NCI-H1930 (cell line): ENCODE measurements at places on chromosomes 7 and 10.

DNA sequence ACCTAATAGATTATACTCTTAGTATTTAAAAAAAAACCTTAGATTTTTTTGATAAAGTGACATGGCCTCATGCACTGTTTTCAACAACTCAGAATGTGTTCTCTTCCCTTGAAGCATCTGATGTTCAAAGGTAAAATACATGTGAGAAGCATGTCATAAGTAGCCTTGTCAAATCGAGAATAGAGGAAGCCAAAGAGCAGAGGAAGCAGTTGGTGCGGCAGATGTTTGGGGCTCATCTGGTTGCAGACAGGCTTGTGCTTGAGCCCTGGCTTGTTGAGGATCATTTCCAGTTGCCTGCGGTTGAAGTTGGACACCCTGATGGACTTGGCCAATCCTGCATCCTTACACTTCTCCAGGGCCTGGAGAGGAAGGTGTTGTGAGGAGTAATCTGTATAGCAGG lies 59.2 kb downstream of the AKR1E2 start:
- no peak for DNase-seq

GRCh38 chr10:58531084-58531695 lies 18.5 kb downstream of the BICC1 start:
- DNase-seq, result no peak

DNA sequence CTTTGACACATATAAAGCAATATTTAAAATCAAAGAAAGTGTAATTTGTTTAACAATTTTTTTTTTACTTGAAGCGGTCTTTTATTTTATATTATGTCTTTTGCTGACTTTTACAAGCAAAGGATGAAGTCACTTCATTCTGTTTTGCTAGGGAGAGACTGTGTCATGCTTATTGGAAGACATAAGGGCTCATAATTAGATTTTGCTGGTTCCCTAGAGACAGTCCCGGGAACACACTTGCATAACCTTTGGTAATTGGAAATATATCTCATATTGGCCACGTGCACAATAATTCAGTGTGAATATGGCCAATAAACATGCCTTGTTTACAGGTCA lies 448 bp upstream of the NET1 start:
- no peak for DNase-seq

GRCh38 chr10:112988839-112989406 lies 38.9 kb downstream of the TCF7L2 start:
- no peak for DNase-seq

DNA sequence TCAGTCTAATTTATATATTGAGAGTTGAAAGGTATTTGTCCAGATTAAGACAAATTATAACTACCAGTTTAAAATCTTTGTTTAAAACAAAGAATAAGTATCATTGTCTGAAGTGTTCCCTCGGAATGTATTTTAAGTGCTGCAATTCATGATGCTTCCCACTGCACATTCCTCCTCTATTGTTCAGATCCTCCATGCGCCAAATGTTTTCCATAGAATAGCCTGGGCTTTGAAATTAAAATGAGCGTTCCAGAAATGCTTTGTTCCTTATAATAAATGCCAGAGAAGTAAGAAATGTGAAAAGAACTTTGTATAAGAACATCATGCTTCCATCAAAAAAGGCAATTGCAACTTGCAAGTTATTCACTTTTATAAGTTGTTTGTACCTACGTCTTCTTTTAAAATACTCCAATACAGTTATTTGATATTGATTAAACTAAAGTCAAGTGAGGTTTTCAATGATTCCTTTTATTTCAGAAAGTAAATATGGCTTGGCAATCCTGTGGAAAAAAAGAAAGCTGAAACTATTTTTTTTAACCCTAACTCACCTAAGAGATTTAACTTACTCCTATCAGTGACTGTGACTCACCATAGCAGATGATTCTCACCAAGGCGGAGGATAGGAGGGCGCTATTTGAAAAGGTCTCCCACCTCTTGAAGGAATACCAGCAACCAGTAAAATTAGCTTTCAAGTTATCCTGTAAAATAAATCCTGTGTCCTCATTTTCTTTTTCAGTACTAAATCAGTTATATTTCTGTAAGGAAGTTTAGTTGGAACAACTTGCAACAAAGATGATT lies 85.8 kb downstream of the CTNNA3 start:
- DNase-seq, result no peak

- DNase-seq, result no peak
Measured at GRCh38 chr10:74179111-74179710, 28.2 kb downstream of the ADK start.

DNA sequence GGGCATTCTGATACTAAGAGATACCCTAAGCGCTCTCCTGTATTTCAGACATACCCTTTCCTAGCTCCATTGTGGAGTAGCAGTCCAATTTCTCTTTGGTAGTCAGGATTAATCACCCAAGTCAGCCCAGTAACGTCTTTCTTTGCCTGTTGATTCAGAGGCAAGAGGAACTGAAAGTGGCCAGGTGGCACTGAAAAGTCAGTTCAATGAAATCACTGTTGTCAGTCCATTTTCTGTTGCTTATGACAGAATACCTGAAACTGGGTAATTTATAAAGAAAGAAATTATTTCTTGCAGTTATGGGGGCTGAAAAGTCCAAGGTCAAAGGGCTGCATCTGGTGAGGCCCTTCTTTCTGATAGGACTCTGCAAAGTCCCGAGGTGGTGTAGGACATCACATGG lies 40.2 kb downstream of the ANKRD61 start:
- no peak for DNase-seq

DNA sequence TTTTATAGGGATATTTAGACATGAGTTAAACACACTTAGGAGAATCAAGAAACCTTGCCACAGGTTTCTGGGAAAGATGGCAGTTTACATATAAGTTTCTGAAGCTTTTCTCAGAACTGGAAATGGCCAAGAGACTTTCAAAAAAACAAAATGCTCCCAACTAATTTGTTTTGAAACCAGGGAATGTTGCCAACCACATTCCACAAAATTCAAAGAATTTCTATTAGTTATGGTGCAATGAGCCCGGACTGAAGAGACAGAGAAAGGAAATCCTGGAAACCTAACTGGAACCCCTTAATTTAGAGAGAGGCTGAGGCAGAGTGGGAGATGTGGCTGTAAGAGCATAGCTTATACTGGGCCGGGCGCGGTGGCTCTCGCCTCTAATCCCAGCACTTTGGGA lies 128.5 kb downstream of the PTEN start:
- DNase-seq, result no peak

DNA sequence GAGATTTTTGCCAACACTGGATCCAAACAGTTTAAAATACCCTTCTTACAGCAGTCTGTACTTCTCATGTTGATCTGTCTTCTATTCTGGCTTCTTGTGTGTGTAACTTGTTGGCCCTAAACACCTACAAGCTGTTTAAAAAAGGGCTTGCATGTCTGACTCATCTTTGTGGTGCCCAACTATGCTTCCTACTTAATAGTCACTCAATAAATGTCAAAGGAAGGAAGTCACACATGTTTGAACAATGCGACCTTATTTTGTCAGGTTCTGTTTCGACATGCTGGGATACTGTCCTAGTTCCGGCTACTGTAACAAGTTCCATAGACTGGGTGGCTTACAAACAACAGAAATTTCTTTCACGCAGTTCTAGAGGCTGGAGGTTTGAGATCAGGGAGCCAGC lies 9.4 kb upstream of the GRK5 start:
- DNase-seq, result no peak
